ENCODE measurements at places on chromosomes 13 and 19. TPM values are rescaled to one million over a fixed set of nuclear protein-coding genes. Genes with fewer than 3 reads are reported as not detected.

Gene FGF22
- 1.5 TPM for total RNA-seq

Gene CHST8
- total RNA-seq = 235 TPM

Gene UPK1A
- not detected for total RNA-seq

Gene DACH1
- total RNA-seq = 110 TPM

Gene KLK14
- 1.5 TPM for total RNA-seq

Gene CYP4F8
- not detected for total RNA-seq

Gene SIGLEC5
- not detected for total RNA-seq

Gene SIGLECL1
- not detected for total RNA-seq

Gene C1QTNF9
- not detected for total RNA-seq

Gene DLEU7
- total RNA-seq = 2.3 TPM

Gene PEX11G
- 2.6 TPM for total RNA-seq

Gene PLIN5
- 0.54 TPM for total RNA-seq

- no peak for DNase-seq
Measured at GRCh38 chr19:16361254-16361653, 36.6 kb downstream of the KLF2 start.

DNA sequence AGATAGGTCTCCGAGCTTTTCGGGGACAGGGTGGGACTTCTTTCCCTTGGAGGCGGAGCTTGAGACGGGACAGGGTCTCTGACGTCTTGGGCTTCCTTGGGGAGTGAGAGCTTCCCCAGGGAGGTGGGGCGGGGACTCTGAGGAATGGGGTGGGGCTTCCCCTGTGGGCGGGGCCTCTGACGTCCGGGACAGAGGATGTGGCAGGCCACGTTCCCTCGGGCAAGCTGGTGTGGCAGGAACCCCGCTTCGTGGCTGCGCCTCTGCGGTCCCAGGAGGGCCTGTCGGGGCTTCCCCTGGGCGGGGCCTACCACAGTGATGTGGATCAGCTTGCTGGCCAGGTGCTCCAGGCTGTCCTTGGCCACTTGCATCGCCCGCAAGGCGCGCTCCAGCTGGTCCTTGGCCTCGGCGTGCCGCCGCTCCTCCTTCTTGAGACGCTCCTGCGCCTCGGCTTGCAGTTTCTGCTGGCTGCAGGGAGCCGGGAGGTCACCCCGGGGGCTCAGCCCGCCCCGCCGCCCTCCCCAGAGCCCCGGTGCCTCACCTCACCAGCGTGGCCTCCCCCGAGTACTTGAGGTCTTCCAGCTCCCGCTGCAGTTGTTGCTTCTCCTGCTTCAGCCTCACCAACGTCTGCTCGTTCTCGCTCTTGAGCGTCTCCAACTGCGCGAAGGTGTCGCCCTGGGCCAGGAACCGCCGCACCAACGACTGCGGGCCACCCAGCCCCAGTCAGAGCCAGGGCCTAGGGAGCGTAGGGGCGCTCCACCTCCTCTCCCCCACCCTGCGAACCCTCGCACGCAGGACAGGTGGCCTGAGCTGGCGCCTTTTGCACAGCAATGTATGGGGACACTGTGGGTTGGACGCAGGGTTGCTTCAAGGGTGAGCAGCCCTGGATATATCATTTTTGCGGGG lies 3.3 kb upstream of the RGL3 start:
- DNase-seq = peak; percentile 64

GRCh38 chr13:95485518-95486144 lies 66.9 kb upstream of the CLDN10 start:
- DNase-seq = no peak

DNA sequence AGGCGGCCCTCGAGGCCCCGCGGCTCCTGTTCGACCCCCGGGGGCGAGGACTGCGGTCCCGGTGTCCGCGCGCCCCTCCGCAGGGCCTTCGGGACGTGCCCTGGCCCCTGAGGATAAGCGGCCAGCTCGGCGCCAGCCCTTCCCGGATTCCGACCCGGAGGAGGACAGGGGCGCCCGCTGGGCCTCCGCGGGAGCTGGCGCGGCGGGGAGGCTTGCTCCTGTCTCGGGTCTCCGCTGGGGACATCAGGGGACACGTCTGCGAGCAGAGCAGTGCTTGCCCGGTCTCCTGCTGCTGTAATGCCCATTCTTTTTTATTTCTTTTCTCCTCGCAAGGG lies 829 bp downstream of the B3GLCT start:
- peak; percentile 67 for DNase-seq

- no peak for DNase-seq
Measured at GRCh38 chr19:15317392-15318071, 14.8 kb downstream of the BRD4 start.

DNA sequence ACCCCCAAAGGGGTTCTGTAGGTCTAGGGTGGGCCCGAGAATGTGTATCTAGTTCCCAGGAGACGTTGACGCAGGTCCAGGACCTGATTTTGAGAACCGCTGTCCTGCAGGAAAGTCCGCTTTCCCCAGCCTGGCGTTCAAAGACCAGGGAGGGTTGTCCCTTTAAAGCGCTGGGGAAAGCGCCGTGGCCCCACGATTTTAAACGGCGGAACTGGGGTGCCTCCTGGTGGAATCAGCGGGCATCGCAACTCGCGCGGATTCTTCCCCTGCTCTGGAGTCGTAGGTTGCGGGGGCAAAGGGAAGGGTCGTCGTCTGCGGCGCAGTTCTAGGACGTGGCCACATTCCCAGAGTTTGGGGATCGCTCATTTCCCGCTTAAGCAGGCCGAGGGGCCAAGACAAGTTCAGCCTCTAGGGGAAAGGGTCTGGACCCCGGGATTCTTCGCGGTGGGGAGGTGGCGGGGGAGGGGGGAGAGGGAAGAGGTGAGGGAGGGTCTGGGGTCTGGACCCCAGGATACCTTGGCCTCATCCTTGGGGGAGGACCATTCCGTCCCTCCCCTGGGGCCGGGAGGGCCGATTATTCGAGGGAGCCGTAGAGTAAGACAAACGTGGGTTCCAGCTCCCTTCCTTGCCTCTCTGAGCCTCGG lies 7.7 kb downstream of the PNMA8B start:
- peak; percentile 88 for DNase-seq

GRCh38 chr19:35116072-35116801 lies 614 bp downstream of the FXYD3 start:
- no peak for DNase-seq

- peak; percentile 33 for DNase-seq
Measured at GRCh38 chr13:20525144-20525600, 485 bp downstream of the CRYL1 start.

- DNase-seq = peak; percentile 63
Measured at GRCh38 chr19:5112681-5113575, 144.0 kb downstream of the KDM4B start.

- peak; percentile 79 for DNase-seq
Measured at GRCh38 chr19:49151267-49152118, 3.7 kb downstream of the HRC start.

DNA sequence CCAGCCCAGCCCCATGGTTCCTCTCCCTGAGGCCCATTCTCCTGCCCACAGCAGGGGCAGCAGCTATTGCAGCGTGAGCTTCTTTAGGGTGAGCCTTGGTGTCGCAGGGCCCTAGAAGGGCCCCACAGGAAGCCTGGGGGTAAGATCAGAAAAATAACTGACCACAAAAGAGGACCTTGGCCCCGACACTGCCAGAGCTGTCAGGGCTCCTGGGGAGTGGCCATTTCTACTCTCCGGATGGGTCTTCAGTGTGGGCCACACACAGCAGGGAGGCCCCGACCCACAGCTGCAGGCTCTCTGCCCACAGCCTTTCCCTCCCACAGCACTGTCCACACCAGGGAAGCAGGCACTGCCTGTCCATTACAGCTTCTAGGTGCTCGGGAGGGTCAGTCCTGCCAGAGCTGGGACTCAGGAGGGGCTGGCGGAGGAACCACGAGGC lies 3.5 kb upstream of the SIGLEC8 start:
- no peak for DNase-seq

DNA sequence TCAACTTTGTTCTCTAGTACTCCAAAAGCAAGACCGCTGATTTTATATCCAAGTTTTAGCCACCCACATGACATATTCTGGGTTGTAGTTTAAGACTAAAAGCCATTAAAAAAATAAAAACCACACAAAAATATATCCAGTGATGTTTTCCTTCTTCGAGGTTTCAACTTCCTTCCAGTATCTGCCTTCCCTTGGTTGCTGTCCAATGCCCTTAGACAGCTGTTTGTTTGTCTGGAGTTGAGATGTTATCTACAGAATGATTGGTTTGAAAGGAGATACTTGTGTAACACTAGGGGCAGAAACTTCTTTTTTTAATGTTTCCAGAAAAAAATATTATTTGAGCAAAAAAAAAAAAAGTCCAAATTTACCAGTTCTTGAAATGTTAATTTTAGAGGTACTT lies 591.5 kb upstream of the PCDH9 start:
- DNase-seq = no peak

- no peak for DNase-seq
Measured at GRCh38 chr13:20994441-20994821, 67.0 kb downstream of the LATS2 start.

GRCh38 chr13:27321468-27322431 lies 51.1 kb downstream of the RASL11A start:
- DNase-seq = no peak

GRCh38 chr19:39926170-39926760 lies 8.2 kb downstream of the FCGBP start:
- no peak for DNase-seq

- no peak for DNase-seq
Measured at GRCh38 chr13:24071423-24072075, 89.0 kb upstream of the SPATA13 start.

DNA sequence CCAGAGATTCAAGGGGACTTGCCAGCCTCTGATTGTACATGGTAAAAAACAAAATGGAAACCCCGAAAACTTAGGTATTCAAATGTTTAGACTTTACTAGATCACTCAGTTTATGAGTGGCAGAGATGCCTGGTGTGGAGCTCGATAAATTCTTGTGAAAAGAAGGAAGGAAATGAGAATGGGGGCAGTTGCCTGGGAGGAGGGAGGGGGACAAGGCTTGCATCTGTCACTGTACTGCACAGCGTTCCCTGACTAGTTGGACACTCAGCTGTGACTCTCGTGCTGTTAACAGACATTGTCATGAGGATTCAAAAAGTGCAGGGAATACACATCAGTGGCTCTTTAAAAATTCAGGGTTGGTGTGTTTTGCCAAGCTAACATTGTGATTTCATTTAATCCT lies 232.9 kb downstream of the ZIC5 start:
- no peak for DNase-seq

- no peak for DNase-seq
Measured at GRCh38 chr19:30434797-30435594, 62.8 kb downstream of the ZNF536 start.
